Smooth muscle cell of bladder (primary cell): ENCODE measurements at places on chromosomes 7 and 10. TPM values are rescaled to one million over a fixed set of nuclear protein-coding genes. Genes with fewer than 3 reads are reported as not detected.

Gene USP54
- 5.4 and 6.3 TPM in 2 replicates for total RNA-seq

Gene LSM8
- total RNA-seq: 34.9 and 35.4 TPM in 2 replicates

Gene RGR
- total RNA-seq: not detected in 2 replicates

Gene LRRD1
- 0.14 TPM in 1 of 2 replicates, not detected in the other for total RNA-seq

Gene BTBD16
- under 0.01 TPM in 1 of 2 replicates, not detected in the other for total RNA-seq

Gene ST8SIA6
- not detected in 2 replicates for total RNA-seq

Gene VSIR
- 15.9 and 23.4 TPM in 2 replicates for total RNA-seq

Gene PRF1
- total RNA-seq: under 0.01 TPM in 1 of 2 replicates, not detected in the other

Gene SPDYE11
- total RNA-seq: not detected in 2 replicates

Gene DRGX
- total RNA-seq: not detected in 2 replicates

Gene PON3
- total RNA-seq: not detected in 2 replicates

Gene EPHB6
- 0.65 and 2.6 TPM in 2 replicates for total RNA-seq

Gene HOXA3
- 1.8 and 3.2 TPM in 2 replicates for total RNA-seq

Gene GPR15LG
- total RNA-seq: not detected in 2 replicates
